ENCODE measurements at places on chromosomes 7 and 10.

DNA sequence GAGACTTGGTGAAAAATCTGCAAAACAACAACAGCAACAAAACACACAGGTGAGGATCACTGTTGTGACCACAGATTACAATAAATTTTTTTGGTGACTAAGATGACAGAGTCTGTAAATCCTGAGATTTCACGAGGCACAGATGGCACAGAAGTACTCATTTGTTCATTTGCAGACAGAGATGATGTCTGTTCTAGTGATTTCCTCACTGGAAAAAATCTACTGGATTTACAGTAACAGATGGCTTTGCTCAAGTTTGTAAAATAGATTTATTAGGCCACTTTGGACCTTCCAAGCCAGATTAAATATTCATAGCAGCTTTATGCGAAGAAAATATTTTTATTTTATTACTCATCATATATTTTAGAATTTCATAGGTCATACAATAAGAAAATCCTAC, 113.5 kb upstream of the IL6 start:
- no peak for DNase-seq

DNA sequence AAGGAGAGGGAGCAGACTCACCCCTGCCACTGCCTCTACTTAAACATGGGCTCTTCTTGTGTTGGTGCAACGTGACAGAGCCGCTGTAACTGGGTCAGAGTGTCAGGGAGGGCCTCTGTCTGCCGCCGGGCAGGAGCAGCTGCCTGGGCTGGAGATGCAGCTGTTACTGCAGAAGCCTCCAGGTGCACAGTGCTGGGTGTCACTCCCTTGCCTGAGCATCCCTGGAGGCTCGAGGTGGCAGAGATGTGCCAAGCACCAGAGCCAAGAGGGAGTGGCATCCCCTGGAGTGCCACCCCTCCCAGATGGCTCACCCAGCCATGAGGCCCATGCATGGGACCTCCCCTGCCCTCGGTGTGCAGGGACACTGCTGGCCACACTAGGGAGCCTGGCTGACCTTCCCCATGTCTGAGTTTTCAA, 145.7 kb downstream of the PRPF18 start:
- no peak for DNase-seq

DNA sequence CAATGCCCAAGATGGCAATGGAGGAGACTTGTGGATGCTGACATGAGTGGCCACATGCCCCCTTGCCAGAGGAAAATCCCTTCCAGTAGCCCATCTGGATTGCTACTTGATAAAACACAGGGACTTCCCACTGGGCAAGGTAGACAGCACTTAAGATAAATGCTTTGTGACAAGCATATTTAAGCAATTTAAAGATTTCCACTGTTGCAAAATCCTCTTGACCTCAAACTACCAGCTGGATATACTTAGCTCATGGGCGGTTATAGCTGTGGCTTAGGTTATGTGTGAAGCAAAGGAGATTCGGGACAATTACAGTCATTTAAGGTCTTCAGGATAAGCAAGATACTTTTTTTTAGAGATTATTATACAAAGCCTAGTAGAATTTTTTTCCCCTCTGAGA, 238.1 kb downstream of the BMPER start:
- DNase-seq, result no peak

- no peak for DNase-seq
These were observed 99.5 kb downstream of the SFMBT2 start for GRCh38 chr10:7311218-7311849.

DNA sequence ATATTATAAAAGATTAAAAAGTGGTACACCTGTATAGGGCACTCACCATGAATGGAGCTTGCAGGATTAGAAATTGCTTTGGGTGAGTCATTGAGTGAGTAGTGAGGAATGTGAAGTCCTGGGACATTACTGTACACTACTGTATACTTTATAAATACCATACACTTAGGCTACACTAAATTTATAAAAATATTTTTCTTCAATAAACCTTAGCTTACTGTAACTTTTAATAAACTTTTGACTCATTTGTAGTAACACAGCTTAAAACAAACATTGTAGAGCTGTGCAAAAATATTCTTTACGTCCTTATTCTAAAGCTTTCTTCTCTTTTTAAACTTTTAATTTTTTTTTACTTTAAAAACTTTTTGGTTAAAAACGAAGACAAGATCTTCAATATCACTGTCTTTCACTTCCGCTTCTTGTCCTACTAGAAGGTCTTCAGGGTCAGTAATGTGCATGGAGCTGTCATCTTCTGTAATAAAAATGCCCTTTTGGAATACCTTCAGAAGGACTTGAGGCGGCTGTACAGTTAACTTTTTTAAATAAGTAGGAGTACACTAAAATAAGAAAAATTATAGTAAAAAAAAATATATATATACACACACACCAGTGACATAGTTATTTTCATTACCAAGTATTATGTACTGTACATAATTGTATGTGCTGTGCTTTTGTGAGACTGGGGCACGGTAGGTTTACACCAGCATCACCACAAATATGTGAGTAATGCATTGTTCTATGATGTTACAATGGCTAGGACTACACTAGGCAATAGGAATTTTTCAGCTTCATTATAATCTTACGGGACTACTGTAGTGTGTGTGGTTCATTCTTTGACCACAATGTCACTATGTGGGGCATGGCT, 3.5 kb downstream of the STK31 start:
- no peak for DNase-seq

DNA sequence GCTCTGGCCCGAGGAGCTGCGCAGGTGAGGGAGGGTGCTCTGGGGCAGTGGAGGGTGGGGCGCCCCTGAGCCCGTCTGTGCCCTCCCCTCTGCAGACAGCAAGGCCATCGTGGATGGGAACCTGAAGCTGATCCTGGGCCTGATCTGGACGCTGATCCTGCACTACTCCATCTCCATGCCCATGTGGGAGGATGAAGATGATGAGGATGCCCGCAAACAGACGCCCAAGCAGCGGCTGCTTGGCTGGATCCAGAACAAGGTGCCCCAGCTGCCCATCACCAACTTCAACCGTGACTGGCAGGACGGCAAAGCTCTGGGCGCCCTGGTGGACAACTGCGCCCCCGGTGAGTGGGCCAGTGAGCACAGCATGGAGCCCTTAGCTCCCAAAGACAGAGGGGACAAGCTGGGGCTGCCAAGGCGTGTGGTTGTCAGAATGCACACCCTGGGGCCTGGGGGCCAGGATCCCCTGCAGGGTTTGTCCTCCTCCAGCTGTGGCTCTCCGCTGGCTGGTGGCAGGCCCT, 5.1 kb downstream of the FLNC start:
- no peak for DNase-seq

GRCh38 chr7:930975-931758, 23.3 kb downstream of the ADAP1 start:
- DNase-seq, result no peak

GRCh38 chr10:129964611-129965424, 744 bp upstream of the EBF3 start:
- no peak for DNase-seq

- no peak for DNase-seq
These were observed 91.6 kb upstream of the ODAD2 start for GRCh38 chr10:28090506-28090905.

GRCh38 chr7:2825559-2826227, 18.4 kb downstream of the GNA12 start:
- no peak for DNase-seq

DNA sequence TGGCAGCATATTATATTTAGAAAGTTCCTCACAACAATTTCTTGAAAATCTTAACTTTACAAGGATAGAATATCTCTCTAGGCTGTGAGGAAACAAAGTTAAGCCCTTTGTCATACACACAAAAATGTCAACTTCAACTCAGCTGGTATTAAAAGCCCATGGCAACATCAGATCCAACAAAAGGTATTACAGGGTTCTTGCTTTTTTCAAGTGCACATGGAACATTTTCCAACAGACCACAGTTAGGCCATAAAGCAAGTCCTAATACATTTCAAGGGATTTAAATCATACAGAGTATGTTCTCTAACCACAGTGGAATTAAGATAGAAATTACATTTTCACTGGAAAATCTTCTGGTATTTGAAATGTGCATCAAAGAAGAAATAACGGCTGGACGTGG, 71.9 kb upstream of the OIT3 start:
- no peak for DNase-seq

Measured in activated CD4-positive, alpha-beta T cell treated with anti-CD3 and anti-CD28 coated beads, Interleukin-2, Interleukin-6, amounts not matched to agents 100 ng/mL and 50 ng/mL, durations not matched to agents 16 hours and 8 hours (primary cell).